ENCODE measurements at places on chromosomes 4 and X.

- no peak for DNase-seq
Observed at GRCh38 chr4:118752551-118752950, 67.4 kb downstream of the METTL14 start.

DNA sequence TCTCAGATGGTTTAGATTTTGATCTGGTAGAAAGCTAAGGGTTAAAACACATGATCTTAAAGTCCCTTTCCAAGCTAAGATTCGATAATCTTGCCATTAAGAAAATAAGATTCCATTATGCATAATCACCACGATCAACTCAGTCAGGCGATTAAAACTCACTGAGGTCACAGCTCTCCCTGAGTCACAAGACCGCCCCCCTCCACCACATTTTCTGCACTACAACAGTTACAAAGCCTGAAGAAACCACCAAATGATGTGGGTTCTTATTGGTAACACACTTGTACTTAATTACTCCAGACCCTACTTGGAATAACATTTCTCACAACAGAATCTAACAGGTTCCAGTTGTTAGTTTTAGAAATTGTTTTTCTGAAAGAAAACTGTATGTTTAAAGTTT is 62.8 kb downstream of the SH3KBP1 start:
- DNase-seq = no peak

DNA sequence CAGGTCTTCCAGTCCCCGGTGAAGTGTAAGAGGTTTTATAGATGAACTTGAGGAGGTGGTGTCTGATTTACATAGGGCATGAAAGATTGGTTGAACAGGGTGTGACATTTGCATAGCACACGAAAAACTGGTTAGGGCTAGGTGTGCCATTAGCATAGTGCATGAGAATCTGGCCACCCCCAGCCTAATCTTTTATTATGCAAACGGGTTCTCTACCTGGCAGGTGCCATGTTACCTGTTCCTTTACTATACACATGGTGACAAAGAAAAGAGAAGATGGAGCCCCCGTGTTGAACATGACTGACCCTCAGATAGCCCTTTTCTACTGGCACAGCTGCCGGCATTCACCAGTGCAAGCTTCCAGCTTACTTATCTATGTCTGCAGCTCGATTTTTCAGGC is 71.0 kb downstream of the UCHL1 start:
- DNase-seq = no peak

- no peak for DNase-seq
Observed at GRCh38 chr4:11259837-11260236, 168.9 kb downstream of the HS3ST1 start.

GRCh38 chr4:176475067-176475466 is 155.3 kb downstream of the SPCS3 start:
- DNase-seq = no peak

DNA sequence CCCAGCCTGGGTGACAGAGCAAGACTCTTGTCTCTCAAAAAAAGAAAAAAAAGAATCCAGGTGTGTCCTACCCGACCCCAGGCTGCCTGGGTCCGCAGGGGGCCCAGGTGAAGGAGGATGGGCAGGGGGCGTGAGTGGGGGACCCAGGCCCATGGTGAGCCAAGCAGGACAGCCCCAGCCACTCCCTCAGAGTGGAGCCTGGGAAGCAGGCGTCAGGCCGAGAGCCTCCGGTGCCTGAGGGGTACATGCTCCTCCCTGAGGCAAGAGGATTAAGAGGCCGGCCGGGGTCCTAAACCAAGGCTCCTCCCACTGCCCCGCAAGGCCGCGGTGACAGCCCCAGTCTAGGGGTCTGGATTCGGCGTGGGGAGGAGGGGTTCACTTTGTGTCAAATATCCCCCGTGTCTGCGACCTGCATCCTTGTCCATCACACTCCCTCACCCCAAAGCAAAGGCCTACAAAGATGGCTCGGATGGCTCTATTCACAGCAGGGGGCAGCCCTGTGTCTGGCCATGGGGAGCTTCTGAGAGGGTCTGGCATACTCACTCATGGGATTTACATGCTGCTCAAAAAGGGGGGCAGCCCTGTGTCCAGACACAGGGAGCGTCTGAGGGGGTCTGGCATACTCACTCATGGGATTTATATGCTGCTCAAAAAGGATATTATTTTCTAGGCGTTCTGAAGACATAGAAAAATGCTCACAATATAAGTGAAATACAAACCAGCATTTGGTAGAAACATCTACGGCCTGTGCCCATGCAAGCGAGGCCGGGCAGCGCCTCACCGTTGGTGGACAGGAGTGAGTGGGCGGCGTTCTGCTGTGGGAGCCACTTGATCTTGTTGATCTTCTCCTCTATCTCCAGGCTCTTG is 94.6 kb downstream of the PPP2R2C start:
- DNase-seq = no peak

DNA sequence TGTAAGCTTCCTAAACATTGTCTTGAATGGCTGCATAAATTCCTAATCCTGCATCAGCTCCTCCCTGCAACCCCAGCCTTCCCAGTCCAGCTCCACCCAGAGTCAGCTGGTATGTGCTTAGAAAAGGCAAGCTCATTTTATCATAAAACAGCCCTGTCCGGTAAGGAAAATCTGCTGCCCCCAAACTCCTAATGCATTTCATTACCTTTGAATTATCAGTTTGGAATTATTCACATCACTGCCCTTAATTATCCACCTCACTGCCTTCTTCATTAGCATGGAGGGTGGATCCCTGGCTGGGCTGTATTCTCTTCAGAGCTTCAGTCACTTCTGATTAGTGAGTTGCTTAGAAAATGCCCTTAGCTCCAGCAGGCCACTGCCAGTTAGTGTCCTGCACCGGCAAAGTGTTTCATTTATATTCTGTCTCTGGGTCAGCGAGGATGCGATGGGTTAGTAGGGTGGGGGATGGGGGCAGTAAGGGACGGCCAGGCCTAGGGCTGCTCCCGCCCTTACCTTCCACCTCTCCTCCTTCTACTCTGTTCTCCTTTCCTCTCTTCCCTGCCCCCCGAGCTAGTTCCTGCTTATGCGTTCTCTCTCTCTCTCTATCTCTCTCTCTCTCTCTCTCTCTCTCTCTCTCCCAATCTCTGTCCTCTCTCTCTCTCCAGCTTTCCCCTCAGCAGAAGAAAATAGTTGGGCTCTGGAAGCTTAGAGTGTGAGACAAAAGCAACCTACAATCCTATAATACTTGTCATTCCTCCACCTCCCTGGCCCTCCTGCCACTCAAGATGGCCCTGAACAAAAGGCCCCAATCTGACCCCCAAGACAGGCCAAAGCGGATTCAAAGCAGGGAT is 174.8 kb upstream of the KLF3 start:
- DNase-seq = no peak

DNA sequence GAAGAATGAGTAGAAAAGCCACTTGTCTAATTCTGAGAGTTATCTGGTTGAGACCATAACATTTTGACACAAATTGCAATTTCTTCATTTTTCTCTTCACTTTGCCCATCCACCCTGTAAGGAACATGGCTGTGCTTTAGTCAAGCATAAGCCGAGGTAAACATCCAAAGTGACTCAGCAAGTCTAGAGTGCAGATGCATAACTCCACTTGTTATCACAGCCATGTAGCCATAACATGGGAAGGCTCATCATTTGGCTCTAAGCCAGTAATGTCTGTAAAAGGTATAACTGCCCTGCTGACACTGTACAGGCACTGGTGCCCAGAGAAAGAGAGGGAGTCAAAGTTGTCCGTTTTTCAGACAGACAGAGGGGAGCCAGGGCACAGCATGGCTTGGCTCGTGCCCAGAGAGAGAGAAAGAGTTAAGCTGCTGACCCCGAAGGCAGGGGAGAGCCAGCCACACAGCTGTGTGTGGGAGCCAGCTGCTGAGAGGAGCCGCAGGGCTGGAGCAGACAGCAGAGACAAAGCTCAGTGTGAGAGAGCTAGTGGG is 76.9 kb upstream of the EXOC1L start:
- no peak for DNase-seq
